Activated CD8-positive, alpha-beta memory T cell treated with anti-CD3 and anti-CD28 coated beads for 1 hour (primary cell): ENCODE measurements at places on chromosomes 4 and X.

GRCh38 chrX:11585174-11585573 is 80.5 kb downstream of the ARHGAP6 start:
- DNase-seq, result no peak

DNA sequence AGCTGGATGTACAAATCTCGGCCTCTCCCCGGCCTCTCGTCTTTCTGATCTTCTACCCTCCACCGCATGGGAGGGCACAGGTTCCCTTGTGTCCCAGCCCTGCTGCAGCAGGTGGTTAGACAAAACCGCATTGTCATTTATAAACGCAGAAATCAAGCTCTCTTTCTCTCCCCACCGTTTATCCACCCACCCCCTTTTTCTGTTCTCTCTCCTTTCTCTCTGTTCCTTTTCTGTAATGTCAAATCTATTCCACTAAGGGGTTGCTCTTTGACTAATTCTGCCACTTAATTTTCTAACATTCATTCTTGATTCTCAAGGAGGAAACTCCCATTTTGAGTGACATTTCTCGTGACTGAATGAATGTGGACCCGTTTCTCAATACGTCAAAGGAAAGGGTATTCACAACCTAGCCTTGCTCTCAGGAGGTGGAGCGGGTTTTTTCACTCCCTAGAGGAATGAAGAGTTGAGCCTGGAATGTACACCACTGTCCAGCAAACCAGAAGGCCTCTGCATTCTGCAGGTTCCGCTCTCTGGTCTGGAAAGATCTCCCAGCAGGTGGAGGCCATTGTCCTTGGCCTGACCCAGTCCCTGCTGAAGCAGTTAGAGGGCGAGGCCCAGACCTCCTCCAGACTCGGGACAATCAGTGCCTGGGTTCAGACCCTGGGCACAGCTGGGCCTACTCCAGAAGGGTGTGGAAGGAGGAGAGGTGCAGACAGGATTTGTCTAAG is 70.9 kb upstream of the ENPP6 start:
- DNase-seq, result no peak

DNA sequence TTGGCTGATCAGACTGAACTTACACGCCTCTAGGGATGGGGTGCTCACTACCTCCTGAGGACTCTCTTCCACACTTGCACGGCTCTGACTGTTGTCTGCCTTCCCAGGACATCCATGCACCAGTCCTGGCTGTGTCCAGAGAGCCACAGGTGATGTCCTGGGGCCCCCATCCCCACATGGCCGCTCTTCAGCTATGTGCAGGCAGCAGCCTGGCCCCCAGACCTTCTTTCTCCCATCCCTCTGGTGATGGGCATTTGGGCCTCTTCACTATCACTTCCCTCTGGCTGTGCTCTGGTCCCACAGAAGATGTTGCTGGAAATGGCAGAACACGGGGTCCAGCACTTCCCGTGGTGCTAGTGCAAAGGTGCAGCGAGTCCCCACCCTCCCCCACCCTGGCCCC is 40.9 kb upstream of the HMX1 start:
- no peak for DNase-seq

- DNase-seq, result no peak
Measured at GRCh38 chrX:69016293-69016941, 148.8 kb downstream of the PJA1 start.

GRCh38 chr4:17038510-17039176 is 140.2 kb upstream of the LDB2 start:
- no peak for DNase-seq

- DNase-seq, result no peak
Measured at GRCh38 chr4:105978684-105979296, 83.5 kb downstream of the NPNT start.
